ENCODE measurements at places on chromosomes 16 and 17. TPM values are rescaled to one million over a fixed set of nuclear protein-coding genes. Genes with fewer than 3 reads are reported as not detected.

- no peak for DNase-seq
Measured at GRCh38 chr17:33073416-33073815, 81.8 kb downstream of the SPACA3 start.

GRCh38 chr17:51768706-51769105, 389.8 kb downstream of the CA10 start:
- no peak for DNase-seq

GRCh38 chr16:17567455-17567854, 96.7 kb upstream of the XYLT1 start:
- DNase-seq = no peak

DNA sequence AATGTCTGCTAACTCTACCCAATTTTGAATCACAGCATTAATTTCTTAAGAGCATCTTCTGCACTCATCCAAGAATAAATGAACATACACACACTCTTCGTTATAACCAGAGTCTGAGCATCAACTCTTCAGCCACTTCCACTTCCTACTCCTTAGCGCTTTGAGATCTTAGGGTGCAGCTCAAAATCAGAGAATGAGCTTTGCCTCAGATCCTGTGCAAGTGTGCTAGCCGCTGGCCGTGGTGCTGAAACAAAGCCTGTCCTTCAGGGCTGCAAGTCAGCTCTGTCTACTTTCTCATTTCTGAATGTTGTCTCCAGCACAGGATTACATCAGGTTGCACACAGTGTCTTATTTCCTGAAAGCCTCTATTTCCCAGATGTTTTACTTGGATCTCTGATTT, 165.4 kb downstream of the AIPL1 start:
- peak; percentile 72 for DNase-seq

NPIPB6 gene
- polyA plus RNA-seq = 1.5 TPM

ZNF629 gene
- 27.2 TPM for polyA plus RNA-seq

RAD51D gene
- 10.9 TPM for polyA plus RNA-seq

CIBAR2 gene
- polyA plus RNA-seq = 0.26 TPM

CARD14 gene
- polyA plus RNA-seq = 0.90 TPM

PRSS36 gene
- 1.2 TPM for polyA plus RNA-seq
